ENCODE measurements at places on chromosomes 7 and 10.

DNA sequence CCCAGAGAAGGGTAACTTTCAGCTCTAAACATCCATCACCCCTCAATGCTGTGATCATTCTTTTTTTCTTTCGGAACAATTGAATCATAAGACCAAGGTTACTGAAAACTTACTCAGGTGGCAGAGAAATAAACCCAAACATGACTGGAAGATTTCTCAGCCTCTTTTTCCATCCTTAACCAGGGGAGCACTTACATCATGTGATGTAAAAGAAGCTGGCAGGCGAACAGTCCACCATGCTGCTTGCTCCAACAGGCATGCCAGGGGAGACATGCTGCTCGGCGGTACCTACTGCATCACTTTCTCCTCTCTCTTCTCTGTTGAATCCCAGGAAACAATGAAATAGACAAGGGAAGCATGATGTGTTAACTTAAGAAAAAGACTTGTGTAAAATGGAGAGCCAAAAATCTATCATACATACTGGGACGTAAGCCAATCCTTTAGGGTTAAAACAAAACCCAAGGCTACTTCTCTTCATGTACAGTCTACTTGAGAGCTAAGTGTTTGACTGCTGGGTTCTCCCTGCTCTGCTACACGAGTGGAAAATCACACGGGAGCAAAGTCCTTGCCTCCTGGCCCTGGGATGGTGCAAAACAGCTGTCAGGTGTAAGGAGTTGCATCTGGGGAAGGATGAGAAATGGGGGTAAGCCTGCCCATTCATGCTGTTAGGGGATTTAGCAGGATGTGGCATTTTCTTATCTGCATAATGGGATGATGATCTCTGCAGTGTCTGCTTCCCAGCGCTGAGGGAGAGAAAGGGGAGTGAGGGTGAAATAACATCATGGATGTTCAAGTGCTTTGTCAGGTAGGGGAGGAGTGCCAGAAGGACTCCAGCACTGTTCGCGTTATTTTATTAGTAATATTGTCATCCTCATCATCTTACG is 64.3 kb upstream of the ZNF438 start:
- DNase-seq = no peak

DNA sequence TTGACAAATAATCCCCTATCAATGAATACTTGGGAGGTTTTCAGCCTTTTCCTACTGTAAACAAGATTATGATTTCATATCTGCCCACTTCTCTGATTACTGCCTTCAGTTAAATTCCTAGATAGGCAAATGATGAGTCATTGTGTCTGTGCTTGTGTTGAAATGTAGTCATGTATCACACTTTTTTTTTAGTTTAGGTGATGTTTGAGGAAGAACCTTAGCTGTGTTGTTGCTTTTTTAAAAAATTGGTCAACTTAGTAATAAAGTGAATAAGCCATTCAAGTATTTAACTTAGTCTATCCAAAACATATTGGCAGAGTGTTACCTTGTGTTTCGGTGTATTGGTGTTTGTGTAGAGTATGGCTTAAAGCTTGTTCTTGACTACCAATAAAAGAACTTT is 60.0 kb downstream of the WAC start:
- no peak for DNase-seq

DNA sequence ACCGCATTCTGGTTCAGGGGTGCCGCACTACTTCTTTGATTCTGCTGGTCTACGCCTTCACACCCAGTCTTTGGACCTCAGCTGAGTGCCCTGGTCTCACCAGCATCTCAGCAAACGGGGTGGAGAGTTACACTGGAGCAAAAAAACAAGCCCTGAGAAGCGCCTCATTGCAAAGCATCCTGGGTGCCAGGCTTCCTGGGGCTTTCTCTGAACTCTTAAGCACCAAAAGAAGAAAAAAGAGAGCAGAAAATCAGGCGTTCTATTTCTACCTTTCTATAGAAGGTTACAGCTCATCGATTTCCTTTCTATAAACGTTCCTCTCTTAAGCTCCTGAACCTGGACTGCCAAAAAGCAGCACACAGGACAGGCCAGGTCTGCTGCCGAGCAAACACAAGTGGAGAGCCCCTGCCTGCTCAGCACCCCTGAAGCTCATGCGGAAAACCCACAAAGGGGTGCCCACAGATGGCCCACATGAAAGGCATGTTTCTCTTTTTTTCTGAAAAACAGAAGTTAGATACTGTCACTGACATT is 217.9 kb downstream of the SFMBT2 start:
- peak; percentile 87 for DNase-seq

DNA sequence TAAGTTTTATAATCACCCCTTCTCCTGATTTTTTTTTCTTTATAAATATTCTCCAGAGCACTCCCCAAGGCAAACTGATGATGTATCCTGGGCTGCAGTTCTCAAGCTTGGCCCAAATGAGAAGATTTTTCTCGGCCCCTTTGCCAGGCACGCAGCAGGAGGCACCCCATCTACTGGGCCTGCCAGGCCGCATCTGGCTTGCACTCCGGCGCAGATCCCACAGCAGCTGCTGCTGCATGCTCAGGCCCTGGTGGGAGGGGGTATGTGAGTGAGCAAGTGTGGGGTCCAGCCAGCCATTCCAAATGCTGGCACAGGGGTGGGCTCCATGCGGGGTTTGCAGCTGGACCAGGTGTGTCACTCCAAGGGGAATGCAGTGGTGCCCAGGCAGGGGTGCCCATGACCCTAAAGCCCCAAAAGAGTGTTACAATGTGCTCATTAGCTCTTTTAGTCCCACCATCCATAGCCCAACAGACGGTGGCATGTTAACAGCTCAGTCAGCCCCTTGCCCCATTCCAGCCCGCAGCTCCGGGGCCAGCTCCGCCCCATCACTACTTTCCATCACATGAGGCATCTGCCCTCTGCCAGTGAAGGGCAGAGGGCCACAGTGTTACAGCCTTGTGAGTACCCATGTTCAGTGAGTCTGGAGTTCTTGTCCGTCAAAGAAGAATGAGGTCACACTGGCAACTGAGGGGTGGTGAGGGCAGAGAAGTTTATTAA is 25.9 kb downstream of the OAT start:
- DNase-seq = no peak

DNA sequence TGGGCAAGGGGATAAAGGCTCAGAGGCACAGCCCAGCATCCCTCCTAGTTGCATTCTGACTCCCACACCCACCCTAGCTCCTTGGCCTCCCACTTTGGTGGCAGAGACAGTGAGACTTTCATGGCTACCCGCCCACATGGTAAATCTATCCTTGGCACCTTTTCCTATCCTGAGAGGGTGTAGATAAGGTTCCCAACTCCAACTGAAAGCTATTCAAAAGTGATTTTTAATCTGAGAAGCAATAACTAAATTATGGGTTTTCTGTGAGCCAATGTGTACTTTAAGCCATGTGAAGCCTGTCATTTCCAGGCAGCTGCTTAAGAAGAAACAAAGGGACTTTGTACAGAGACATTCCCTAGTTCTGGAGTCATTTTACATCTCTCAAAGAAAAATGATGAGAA is 9.1 kb downstream of the LAMB1 start:
- no peak for DNase-seq

DNA sequence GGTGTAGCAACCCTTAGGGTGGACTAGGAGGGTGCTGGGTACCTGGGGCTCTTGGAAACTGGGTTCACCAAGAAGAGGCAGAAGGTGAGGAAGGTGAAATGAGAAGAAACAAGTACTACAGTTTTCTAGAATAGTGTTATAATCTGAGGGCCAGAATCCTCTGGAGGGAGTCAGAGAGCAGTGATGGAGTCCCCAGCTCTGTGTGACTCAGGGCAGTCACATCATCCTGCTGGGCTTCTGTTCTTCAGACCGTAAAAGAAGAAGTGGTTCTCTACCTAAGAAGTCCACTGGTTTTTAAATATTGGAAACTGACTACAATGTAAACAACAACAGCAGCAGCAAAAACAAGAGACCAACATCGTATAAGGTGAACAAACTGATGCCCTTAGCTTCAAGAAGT is 197.3 kb downstream of the PRPF18 start:
- DNase-seq = no peak

- DNase-seq = peak; percentile 22
Measured at GRCh38 chr10:8058274-8059111, 4.0 kb downstream of the GATA3 start.

DNA sequence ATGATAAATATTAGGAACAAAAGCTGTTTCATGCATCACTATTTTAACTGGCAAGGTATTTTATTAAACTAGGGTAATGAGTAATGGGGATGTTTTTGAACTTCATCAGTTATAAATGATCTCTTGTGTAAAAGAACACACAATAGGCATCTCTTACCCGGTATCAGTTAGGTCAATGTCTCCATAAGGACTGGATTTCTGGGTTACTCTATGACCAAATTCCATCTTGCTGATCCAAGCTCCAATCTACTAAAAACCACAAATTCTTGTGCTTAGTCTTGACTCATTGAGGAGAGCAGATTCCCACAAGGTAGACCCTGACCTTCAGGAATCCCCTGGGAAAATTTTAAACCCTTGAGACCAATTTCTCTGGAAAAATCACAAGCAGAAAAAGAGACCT is 1167.7 kb downstream of the XPNPEP1 start:
- DNase-seq = no peak

DNA sequence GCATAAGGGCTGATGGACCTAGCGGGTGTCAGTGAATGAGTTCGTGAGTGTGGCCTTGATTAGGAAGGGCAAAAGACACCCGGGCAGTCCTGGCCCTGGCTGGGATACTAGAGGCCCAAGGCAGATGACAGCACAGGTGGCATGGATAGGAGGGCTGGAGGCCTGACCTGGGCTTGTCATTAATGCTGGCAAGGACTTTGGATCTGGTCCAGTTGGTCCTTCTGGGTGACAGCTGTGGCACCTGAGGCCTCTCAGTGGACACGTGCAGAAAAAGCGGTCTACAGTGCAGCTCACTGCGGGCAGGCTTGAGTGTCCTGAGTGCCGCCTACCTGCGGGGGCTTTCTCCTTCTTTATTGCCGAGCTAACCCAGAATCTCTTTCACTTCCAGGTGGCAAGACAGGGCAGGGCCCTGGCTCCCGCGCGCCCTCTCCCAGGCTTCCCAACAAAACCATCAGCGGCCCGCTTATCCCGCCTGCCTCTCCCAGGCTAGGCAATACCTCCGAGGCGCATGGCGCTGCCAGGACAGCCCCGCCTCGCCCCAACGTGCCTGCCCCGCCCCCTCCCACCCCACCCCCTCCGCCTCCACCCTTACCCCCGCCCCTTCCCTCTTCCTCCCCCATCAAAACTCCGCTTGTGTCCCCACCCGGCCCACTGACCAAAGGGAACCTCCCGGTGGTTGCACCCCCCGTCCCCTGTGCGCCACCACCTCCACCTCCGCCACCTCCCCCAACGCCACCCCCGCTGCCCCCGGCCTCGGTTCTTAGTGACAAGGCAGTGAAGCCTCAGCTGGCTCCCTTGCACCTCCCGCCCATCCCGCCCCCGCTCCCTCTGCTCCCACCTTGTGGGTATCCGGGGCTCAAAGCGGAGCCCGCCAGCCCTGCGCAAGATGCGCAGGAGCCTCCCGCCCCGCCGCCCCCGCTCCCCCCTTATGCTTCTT is 77.4 kb downstream of the WIPF3 start:
- DNase-seq = no peak

DNA sequence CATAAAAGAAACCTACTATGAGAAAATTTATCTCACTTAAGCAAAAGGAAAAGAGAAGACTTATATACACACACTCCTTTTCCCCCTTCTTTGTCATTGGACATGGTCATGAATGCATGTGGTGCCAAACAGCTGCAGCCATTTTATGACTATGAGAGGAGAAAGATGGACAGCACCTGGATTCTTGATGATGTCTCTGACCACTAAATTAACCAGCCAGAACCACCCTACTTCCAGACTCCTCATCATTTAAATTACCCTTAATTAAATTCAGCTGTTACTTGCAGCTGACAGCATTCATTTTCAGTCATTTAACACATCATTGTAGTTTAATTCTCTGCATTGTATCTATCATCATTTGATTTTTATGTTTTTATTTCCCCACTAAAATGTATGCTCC is 379.0 kb upstream of the HPS1 start:
- no peak for DNase-seq

GRCh38 chr7:94123136-94123535 is 119.0 kb upstream of the BET1 start:
- DNase-seq = no peak
